AML-193 (cell line): ENCODE measurements at places on chromosomes 3 and 15.

DNA sequence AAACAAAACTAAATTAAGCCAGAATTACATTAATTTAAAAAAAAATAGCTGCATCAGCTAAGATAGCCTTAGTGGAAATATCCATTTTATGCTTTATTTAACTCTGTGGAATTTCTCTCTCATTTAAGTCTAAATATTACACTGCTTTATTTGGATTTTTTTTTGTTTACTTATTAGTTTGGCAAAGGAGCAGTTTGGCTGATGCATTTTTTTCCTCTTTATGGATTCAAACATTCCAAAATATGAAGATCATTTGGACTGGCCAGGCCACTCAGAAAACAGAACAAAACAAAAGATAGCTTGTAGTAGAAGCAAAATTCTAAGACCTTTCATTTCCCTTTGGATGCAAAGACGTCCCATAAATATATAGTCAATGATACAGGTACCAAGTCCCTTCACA lies 707.3 kb upstream of the UBE2E2 start:
- no peak for DNase-seq

GRCh38 chr3:113210604-113211329 lies 590 bp upstream of the BOC start:
- DNase-seq: no peak

DNA sequence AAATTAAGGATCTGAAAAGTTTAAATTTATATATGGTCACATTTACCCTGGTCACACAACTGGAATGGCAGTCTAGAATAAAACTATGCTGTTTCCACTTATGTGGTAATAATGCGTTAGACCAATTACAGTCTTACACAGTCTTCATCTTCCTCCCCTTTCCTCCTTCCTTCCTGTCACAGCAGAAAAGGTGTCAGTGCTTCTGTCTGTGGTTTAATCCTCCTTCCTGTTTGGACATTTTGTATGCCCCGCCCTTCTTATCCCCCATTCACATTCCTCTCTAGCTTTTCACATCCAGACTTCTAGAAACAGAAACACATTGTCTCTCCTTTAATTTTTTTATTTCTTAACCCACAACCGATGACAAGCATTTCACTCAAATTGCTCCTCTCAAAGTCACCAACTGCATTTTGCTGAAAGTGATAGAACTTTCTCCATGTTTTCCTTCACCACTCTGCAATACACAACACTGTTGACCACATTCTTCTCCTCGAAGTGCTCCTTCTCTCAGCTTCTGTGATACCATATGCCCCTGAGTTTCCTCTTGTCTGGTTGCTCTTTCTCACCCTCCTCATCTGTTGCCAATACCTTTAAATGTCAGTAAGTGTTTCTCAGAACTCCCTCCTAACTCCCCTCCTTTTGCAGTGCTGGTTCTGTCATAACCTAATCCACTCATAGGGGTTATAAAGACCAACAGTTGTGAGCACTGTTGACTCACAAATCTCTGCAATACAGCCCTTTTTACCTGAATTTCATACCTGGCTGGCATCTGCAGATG lies 271.6 kb downstream of the UBE2E2 start:
- no peak for DNase-seq

GRCh38 chr3:64392001-64392400 lies 166.7 kb upstream of the PRICKLE2 start:
- no peak for DNase-seq

DNA sequence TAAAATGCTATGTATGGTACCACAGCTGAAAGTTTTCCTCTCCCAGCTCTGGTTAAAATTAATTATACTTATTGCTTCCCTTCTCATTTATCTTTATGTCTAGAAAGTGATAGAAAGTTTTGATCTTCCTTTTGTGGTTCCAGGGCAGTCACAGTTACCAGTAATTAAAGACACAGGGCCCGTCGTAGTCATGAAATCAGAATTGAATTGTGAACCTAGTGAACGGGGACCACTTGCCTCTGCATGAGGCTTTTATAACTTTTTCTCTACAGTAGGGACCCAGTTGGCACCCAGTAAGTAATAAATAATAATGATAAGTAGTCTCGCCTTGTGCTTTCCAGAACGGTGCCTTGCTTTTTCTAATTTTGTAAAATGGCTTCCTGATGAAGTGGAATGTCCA lies 231.7 kb upstream of the SATB1 start:
- DNase-seq: no peak

GRCh38 chr15:69720536-69720935 lies 267.9 kb downstream of the RPLP1 start:
- no peak for DNase-seq

- no peak for DNase-seq
Measured at GRCh38 chr3:79414806-79415205, 353.0 kb downstream of the ROBO1 start.
